Spinal cord (tissue), 10 donors: ENCODE measurements at places on chromosomes 2 and 18.

GRCh38 chr2:67965246-67965645 is 97.6 kb downstream of the C1D start:
- DNase-seq, result no peak

DNA sequence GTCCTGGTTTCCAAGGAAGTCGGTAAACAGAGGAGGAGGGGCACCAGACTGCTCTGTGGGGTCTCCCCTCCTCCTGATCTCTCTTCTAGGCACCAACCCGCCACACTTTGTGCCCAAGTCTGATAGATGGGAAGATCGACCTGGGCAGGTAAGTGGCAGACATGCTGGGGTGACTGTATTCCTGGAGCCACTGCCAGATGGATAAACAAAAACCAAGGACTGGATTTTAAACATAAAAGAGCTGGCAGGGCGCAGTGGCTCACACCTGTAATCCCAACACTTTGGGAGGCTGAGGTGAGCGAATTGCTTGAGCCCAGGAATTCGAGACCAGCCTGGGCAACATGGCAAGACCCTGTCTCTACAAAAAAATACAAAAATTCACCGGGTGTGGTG is 181.2 kb downstream of the ANAPC1 start:
- no peak for DNase-seq

GRCh38 chr2:47133046-47133445 is 22.1 kb downstream of the STPG4 start:
- no peak for DNase-seq

GRCh38 chr2:32626639-32627221 is 1.1 kb upstream of the TTC27 start:
- no peak for DNase-seq

DNA sequence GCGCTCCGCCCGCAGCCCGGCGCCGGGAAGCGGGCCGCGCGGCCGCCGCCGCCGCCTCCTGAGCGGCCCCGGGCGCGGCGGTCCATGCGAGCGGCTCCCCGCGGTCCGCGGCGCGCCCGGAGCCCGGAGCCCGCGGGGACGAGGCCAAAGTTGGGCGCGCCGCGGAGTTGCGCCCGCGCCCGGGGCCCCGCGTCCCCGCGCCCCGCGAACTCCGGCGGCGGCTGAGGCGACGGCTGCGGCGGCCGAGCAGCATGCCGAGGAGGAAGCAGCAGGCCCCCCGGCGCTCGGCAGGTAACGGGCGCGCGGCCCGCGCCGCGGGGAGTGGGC is 992 bp downstream of the TSHZ1 start:
- no peak for DNase-seq

DNA sequence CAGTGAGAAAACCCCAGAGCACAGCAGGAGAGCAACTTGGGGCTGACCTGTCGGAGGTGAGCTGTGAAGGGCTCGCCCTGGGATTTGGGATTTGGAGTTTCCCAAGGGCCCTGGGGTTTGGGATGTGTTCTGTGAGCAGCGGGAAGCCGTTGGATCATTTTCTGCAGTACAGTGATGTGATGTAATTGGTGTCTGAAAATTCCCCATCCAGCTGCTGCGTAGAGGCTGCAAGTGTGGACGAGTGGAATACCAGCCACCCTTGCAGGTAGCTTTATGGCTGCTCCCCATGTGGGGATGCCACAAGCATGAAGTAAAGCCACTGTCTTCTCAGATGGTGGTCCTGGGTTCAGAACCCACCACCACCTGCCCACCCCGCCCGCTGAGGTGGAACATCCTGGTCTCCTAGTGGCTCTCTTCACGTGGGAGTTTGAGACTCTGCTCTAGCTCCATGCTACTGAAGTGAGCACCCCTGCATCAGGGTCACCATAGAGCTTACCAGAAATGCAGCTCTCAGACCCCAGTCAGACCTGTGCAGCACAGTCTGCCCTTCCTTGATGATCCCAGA is 15.0 kb downstream of the IMPA2 start:
- DNase-seq, result no peak

GRCh38 chr2:61254536-61254935 is 92.5 kb downstream of the C2orf74 start:
- DNase-seq, result no peak

DNA sequence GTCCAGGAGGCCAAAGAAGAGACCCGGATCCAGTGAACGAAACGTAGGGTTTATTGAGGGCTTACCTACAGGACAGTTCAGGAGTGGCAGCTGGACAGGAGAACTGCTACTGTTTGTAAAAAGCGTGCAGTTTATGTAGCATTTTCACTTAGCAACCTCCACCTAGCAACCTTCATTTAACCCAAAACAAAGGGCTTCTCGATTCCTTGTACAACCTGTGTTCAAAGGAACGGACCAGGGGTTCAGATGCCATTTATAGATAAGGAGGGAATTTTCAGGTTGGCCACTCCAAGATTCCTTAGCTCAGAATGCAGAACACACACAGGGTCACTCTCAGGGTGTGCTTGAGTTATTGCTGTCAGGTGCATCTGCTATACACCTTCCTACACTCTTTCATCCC is 65.1 kb upstream of the YWHAQ start:
- no peak for DNase-seq

- no peak for DNase-seq
Observed at GRCh38 chr18:46408334-46408987, 248.6 kb downstream of the LOXHD1 start.

DNA sequence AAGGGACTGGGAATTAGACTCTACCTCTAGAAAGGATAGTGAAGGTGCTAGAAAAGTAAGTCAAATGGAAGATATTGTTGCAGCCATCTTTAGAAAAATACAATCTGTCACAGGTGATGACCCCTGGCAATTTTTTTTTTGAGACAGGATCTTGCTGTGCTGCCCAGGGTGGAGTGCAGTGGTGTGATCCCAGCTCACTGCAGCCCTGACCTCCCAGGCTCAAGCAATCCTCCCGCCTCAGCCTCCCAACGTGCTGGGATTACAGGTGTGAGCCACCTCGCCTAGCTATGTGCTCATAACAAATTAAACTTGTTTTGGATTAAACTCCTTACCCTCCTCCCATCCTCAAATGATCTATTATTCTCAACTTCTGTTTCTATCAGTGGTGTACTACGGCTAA is 3.8 kb upstream of the GIGYF2 start:
- DNase-seq, result no peak

DNA sequence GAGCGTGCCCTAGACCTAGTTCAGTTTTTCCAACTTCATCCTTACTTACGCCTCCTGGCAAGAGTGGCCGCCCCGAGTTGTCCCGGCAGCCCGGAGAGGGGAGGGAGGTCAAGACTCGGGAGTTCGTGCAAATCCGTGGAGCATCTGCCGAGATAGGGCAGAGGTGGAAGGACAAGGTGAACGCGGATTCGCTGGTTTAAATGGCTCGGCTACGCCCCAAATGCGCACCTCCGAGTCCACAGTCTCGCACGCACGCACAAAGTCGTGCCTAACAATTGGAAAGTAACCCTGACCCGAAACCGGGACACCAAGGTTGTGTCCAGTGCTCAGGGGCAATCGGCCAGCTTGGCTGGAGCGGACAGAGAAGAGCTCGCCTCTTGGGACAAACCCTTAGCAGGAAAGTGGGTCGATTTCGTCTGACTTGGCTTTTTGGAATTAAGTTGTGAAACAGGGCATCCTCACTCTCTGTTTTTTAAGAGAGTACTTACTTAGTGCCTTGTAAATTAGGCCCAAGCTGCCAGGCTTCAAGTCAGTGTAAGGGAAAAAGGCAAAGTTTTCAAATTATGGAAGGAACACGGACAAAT is 726 bp upstream of the SS18 start:
- DNase-seq, result no peak

GRCh38 chr2:167438206-167438605 is 549.9 kb downstream of the XIRP2 start:
- DNase-seq, result no peak

- DNase-seq, result no peak
Observed at GRCh38 chr2:9231291-9232165, 24.9 kb downstream of the ASAP2 start.

DNA sequence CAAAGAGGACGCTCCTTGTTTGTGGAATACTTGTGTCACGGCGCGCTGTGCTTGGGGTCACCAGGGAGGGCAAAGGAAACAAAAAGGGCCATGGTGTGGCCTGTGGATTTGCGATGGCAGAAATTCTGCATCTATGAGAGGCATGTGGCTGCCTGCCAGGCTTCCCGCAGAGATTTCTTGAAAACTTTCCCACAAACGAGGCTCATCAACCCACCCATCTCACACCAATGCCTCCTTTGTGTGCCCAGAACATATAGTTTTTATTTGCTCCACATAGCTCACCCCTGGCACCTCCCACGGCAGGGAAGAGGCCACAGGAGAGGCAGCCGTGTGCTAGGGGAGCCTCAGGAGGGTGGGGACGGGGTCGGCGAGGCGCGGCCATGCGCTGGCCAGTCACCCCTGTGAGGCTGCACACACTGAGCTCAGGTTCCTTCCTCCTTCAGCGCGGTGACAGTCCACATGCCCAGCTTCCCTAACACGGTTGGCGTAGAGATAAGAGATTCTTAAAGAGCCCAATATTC is 100.3 kb downstream of the MBP start:
- DNase-seq, result no peak

DNA sequence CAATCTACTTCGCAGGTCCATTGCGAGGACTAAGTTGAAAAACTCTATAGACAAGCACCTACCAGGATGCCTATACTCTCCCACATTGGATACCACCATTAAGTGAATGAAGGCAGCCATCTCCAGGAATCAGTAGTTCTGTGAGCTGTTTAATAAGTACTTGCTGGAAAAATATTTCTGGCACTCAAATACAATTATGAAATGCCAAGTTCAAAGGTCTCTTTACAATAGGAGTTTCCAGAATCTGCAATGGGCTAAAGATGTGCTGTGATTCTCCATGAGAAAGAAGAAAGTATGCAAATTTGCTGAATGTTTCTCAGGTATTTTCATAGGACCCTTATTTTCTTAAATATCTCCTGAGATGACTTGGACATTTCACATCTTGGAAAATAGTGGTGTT is 103.0 kb downstream of the AP1S3 start:
- DNase-seq, result no peak

DNA sequence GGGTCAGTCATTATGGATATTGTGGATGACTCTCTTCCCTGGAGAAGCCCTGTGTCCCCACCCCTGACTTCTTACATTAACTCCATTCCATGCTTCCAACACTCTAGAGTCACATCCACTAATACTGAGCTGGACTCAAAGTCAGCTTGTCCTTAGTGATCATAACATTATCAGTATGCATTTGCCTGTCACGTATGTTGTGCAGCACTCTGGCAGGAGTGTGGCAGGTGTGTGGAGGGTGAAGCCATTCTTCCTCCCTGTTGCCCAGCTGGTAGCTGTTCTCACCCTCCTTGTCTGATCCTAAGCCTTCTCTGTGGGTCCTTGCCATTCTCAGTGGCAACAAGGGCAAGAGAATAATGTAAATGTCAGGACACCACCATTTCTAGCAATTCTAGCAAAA is 334.1 kb upstream of the RAB6C start:
- no peak for DNase-seq

- no peak for DNase-seq
Observed at GRCh38 chr18:21389903-21390302, 147.9 kb downstream of the GREB1L start.

DNA sequence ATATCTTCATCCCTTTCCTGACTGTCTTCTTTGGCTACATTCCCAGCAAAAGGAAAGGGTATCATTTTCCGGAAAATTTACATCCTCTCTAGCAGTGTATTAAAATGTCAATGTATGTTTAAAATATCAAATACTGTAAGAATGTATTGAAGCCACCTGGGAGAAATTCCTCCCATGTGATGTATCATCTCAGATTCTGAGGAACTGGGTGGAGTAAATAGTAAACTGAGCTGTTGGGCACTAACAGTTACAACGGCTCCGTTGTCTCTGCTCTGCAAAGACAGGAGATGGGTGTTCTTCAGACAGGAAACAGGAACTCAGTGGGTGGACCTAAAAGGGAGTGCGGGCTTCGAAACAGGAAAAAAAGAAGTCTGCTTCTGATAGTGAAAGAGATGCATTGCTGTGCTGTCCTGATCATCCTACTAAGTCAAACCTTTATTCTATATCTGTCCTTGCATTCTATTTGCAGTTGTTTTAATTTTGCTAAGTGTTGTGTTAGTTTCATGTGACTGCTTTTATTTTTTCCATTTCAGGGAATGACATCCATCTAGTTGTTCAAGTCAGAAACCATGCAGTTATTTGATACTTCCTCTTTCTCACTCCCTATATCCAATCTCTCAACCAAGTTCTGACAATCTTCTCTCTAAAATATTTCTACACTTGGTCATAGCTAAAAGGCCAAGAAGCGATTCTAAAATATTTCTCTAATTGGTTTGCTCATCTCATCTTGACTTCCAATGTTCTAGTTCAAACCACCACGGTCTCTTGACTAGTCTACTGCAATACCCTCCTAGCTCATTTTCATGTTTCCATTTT is 19.4 kb downstream of the DOK1 start:
- DNase-seq, result no peak

GRCh38 chr2:238242731-238243495 is 3.1 kb upstream of the HES6 start:
- peak; percentile 89 for DNase-seq

DNA sequence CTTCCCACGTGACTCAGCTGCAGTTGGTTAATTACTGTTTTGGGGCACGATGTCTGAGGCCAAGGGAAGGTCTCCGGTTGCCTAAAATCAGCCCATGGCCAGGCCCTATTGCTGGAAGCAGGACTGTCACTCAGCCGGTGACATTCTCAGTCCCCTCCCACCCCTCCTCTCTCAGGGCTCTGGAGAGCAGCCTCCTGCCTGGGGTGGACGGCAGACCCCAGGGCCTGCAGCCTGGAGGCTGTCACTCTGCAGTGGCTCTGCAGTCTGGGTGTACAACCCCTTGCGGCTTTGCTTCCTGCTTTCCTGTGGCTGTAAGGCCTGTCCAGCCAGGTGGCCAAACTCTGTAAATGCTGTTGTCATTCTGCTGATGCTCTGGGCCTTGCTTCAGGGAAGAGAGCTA is 32.8 kb downstream of the ZBTB7C start:
- no peak for DNase-seq

DNA sequence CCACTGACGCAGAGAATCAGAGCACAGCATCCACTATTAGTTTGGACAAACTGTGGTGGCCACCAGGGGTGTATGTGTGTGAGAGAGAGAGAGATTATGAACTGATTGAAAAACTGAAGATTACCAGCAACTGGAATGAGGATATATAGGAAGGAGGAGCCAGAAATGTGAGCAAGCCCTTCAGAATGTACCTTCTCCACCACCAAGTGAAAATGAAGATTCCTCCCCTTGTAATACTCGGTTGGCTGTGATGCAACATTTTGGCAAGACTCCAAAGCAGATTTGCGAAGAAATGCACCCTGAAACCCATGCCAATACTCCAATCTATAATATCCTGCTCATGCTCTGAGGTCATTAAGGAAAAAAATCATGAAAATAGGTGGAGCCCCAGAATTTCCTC is 121.2 kb upstream of the SLC35G4 start:
- DNase-seq, result no peak
